ENCODE measurements at places on chromosomes 3 and 15. TPM values are rescaled to one million over a fixed set of nuclear protein-coding genes. Genes with fewer than 3 reads are reported as not detected.

Gene TAGLN3
- 5.1 TPM for polyA plus RNA-seq

Gene GRK7
- 0.13 TPM for polyA plus RNA-seq

Gene TMEM108
- polyA plus RNA-seq, result 12.8 TPM

Gene LRTM1
- polyA plus RNA-seq, result 89.1 TPM

Gene MYZAP
- 4.2 TPM for polyA plus RNA-seq

Gene RGMA
- polyA plus RNA-seq, result 90.8 TPM

Gene EPHB1
- polyA plus RNA-seq, result 30.9 TPM

Gene C2CD4A
- not detected for polyA plus RNA-seq

Gene ADAMTS7
- polyA plus RNA-seq, result 27.6 TPM

Gene NLGN1
- 0.95 TPM for polyA plus RNA-seq

Gene LRRK1
- polyA plus RNA-seq, result 5.8 TPM

Gene TERC
- not detected for polyA plus RNA-seq

Gene C15orf39
- polyA plus RNA-seq, result 12.0 TPM

Gene CCR9
- polyA plus RNA-seq, result not detected

Gene LMOD3
- 152 TPM for polyA plus RNA-seq

Gene PSTPIP1
- 1.9 TPM for polyA plus RNA-seq

GRCh38 chr3:81270603-81271379, 490.7 kb downstream of the GBE1 start:
- DNase-seq, result no peak

GRCh38 chr3:16338999-16339398, 74.0 kb downstream of the OXNAD1 start:
- no peak for DNase-seq

- DNase-seq, result no peak
Observed at GRCh38 chr3:150764566-150764965, 1.6 kb upstream of the SIAH2 start.

- no peak for DNase-seq
Observed at GRCh38 chr15:26744894-26745293, 28.0 kb downstream of the GABRB3 start.

GRCh38 chr3:154758109-154758868, 321.8 kb upstream of the MME start:
- peak; percentile 58 for DNase-seq

- no peak for DNase-seq
Observed at GRCh38 chr15:95162967-95163531, 931.7 kb downstream of the MCTP2 start.

- peak; percentile 73 for DNase-seq
Observed at GRCh38 chr3:38521391-38521987, 25.3 kb downstream of the EXOG start.

DNA sequence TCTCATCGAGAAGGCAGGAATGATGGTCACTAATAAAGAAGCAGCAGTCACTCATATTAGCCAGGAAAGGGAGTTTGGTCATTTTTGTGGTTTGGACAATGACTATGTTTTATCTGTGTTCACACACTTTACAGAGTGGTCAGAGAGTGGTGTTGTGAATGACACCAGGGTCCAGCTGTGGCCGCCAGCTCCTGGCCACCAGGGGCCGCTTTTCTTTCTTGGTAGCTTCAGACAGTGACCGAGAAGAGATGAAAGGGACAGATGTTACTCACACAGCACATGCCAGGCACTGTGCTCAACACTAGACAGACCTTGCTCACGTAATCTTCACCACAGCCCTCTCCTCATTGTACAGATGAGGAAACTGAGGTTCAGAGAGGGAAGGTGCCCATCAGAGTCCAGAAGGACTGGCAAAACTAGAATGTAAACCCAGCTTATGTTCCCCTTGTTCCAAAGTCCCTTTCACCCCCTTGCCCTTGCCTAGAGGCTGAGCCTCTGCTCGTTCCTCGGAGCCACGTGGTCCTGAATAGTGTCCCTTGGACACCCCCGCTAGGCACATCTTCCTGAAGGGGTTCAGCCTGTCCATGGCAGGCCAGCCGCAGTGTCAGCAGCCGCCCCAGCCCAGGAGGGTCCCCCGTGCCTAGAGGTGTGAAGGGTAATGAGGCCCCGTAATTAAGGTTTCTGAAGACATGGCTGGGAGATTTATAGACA, 55.6 kb downstream of the CYP11A1 start:
- DNase-seq, result no peak

DNA sequence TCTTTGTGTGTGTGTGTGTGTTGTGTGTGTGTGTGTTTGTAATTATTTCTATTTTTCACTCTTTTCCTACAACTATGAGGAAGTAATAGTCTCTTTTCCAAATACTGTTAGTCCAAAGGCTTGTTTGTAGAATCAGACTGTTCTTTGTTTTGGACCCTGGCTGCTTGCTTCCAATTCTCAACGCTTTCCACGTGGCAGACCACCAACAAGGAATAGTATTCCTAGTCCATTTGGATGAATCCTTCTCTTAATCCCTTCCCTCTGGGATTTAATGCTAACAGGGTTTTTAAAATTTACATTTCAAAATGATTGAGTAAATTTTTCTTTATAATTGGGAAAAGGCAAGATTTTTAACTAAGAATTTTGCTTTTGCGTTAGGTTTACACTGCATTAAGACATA, 62.7 kb downstream of the ADAMTSL3 start:
- peak; percentile 78 for DNase-seq

- DNase-seq, result no peak
Observed at GRCh38 chr3:16122661-16123060, 51.8 kb upstream of the GALNT15 start.

- no peak for DNase-seq
Observed at GRCh38 chr3:104018541-104018940, 1348.2 kb upstream of the ALCAM start.

DNA sequence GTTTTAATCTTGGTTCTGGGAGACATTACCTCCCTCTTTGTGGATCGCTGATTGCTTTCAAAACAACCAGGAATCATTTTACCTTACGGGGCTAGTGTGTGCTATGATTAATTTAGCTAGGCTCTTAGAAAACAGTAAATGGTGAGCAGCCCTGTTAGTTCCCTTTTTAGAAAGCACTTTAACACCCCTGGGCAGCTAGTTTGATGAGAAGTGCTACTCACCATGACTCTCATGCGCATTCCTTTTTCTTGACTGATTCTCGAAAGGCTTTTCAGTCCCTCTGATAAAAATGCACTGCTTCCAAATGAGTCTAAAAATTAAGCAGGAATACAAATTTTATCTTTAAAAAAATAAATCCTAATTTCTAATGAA, 75.3 kb upstream of the LEKR1 start:
- DNase-seq, result no peak

DNA sequence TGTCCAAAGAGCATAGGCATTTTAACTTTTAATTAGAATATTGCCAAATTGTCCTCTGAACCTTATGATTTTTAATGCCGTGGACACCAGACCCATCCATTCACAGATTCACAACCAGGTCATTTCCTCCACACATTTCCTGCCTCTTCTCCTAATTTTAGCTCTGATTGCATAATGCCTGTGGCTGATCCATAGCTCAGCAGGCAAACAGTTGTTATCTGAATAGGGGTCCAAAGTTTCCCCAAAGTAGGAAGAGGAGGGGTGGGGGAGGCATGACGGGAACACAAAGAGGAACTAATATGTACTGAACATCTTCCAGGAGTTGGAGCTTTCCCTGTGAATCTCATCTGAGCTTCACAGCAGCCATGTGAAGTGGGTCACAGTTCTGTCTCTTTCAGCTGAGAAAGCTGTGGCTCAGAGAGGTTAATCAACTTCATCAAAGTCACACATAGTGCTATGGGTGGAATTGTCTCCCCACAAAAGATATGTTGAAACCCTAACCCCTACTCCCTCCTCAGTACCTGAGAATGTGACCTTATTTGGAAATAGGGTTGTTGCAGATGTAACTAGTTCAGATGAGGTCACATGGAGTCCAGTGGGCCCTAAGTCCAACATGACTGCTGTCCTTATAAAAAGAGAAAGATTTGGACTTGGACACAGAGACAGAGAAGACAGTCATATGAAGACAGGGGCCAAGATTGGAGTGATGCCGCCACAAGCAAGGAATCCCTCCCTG, 106.7 kb upstream of the AGBL1 start:
- DNase-seq, result no peak

DNA sequence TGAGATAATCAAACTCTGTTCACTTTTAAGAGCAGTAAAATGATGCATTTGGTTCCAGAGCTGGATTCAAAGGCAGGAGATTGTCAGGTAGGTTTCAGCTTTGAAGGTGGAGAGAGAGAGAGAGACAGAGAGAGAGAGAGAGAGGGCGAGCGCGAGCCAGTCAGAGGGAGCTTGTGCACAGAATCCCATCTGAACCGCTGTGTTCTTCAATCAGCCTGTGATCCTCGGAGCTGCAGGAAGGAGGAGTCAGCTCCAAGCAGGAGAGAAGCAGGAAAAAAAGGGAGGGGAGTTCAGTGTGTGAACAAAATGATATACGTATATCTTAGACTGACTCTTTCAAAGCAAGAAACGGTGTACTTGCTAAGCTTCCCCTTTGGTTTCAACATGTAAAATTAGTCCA, at the start of gene GPR149:
Gene GPR149, minus strand, starts transcription at position 177 of the 400 bp plus-strand sequence. CDS start 575 bp downstream, outside the sequence.
- peak; percentile 54 for DNase-seq

DNA sequence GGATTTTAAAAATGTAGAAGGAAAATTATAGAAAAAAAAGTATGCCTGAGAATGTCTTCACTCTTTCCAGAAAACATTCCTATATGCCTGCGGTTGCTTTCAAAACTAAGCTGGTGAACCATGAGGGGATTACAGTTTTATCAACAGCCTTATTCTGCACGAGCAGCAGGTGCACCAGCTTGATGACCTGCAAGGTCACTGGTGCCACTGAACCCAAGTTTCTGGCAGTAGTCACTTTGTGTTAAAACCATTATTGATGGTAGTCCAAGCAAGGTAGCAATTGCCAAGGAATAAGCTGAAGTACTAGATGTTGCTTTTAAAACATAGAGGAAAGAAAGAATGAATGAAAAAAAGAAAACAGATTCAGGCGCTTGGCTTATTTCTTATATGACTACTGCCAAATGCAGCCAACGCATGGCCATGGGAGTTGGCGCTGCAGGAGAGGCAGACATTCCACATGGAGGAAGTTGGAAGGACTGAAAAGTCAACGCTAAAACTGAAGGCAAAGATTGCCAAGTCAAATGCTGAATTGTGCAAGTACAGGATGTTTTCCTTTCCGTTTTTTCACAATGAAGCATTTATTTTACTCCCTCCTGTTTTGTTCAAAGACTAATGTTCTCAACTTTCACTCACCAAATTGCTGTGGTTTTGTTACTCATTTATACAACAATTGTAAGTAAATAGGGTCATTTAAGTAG, 601.4 kb downstream of the CADM2 start:
- peak; percentile 83 for DNase-seq

DNA sequence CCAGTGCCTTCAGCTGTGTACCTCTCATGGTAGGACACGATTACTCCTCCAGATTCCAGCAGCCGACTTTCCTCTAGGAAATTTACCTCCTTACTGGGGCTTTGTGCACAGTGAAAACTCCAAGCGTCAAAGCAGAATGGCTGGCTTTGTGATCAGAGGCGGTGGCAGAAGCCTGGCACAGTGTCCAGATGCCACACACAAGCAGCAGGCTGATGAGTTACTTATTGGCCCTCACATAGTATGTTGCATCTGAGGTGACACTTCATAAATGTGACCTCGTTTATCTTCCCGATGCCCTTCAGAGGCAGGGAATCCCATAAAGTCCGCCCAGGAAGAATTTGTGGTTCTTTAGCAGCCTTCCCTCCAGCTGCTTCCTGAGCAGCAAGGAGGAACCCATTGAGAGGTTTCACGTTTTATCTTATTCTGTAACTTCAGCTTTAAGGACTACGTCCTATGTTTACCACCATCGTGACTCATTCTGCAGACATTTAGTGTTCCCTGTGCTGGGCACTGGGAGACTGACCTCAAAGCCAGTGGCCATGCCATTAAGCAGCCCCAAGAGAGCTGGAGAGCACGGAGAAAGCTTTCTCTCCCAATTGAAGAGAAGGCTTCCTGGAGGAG, 107.1 kb upstream of the C15orf61 start:
- peak; percentile 27 for DNase-seq

DNA sequence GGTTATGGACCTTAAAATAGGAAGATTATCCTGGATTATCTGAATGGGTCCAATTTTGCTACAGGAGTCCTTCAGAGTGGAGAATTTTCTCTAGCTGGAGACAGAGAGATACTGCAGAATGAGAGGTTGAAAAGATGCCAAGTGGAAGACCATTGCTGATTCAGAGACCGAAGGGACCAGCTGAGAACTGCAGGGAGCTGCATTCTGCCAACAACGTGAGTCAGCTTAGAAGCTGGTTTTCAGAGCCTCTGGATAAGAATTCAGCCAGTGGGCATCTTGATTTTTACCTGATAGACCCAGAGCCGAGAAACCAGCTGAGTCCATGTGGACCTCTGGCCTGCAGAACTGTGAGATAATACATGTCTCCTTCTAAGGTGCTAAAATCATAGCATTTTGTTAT, 234.0 kb downstream of the NR2F2 start:
- DNase-seq, result no peak

Data from muscle of leg (tissue), 16 donors.